ENCODE measurements at places on chromosomes 11 and 22. TPM values are rescaled to one million over a fixed set of nuclear protein-coding genes. Genes with fewer than 3 reads are reported as not detected.

NCF4 gene
- total RNA-seq, result not detected

TPBGL gene
- 0.54 TPM for total RNA-seq

OR8D4 gene
- not detected for total RNA-seq

DNA sequence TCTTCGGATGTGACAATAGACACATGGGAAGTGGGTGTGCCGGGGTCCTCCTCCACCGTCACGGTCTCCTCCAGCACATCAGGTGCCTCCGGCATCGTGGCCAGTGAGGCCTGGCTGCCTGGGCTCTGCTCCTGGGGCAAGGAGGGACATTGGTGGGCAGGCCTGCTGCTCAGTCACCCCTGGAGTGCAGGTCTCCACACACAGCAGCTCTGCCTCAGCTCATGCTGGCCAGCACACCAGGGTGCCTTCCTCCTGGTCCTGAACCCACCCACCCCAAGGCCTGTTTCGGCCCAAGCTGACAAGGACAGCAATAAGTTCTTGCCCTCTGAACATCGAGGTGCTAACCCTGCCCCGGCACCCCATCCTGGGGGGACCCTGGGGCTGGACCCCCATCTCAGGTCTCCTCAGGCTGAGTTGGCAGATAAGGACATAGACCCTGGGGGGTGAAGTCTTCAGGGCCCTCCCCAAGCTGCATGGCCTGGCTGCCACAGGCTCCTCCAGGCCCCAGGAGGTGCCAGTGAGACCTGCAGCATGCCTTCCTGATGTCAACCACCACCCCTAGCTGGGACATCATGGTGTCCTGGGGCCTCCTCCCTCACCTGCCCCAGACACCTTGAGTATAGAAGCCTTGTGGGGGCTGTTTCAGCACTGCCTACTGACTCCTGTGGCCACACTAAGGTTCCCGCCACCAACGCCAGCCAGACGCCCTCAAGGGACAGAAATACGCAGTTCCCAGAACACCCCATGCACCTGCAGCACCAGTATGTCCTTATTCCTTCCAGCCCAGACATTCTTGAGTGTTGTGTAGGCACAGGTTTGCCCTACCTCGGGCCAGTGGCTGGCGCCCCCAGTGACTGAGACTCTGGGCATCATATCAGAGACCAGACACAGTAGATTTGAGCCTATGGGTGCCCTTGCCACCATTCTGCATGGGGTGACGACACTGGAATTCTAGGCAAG lies 34.4 kb downstream of the ARVCF start:
- DNase-seq, result no peak

DNA sequence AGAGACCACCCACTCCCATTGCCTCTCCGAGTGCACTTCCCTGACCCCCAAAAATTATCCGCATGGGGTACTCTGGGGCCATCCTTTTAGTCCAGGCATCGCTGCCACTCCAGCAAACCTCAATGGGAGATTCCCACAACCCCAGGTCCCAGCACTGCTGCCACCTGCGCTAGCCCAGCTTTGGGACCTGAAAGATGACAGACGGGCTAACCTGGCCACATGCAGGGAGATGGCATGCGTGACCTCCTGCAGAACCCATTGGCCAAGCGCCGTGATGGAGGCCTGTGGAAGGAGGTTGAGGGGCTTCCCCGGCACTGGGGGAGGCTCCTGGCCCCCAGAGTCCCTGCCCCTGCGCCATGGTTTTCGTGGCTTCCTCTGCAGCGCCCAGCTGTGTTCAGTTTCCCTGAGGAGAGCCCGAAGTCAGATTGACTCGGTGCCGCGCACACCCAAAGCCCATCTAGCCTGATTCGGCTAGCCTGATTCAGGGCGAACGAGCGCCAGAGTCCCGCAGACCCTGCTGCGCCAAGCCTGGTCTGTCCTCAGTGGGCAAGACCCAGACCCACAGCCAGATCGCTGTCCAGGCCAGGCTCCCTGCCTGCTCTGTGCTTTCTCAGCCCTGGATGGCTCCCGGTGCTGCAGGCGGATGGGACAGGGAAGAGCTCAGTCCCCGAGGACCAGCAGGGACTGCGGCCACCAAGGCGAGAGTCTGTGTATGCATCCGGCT lies 751 bp upstream of the WNT7B start:
- no peak for DNase-seq

DNA sequence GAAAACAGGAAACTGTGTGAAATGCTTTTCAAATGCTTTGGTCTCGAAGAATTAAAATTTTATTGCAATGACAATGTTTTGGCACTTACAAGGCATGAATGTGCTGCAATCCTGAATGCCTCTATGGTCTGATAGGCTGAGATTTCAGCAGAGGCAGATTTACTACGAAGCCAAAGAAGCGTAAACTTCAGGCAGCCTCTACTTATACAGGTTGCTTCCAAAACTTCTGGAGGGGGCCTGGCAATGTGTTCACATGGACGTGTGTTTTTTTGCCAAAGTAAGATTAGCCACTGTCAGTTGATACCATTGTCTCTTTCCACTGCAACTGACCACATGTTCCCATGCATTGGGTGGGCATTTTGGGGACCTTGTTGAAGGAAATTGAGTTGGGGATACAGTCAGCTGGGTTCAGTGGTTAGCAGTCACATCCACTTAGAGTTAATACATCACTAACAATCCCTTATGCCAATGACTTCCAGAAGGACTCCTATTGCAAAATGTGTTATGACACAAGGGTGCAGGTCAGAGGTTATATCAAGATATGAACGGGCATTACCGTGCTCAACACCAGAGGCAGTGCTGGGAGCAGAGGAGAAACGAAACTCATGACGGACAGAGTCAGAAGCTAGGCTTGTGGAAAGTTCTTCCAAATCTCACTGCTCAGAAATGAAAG lies 48.8 kb downstream of the ABTB2 start:
- DNase-seq, result no peak

Data from Panc1 (cell line).